NCI-H1105 treated with DMSO at 0.1 percent for 48 hours (cell line): ENCODE measurements at places on chromosomes 7 and 10.
A peak's percentile ranks its signal among the peaks of the same experiment; 100 is the strongest.

DNA sequence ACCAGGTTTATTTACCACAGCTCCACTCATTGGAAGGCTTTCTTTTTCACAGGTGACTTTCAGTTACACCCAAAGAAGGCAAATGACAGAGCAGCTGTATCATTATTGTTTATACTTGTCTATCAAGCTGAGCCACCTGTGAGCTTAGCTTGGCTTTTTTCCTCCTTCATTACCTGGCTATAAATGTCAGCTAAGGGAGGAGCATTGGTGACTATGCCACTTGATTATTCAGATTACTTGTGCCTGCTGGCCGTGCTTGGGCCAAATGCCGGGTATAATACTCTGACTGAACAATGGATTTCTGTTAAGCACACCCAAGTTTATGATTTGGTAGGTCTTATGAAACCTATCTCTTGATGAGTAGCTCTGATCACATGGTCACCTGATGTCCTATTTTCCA is 9.9 kb upstream of the GNAT3 start:
- no peak for DNase-seq

GRCh38 chr10:114917927-114918672 is 19.9 kb upstream of the TRUB1 start:
- DNase-seq = no peak

- DNase-seq = peak; percentile 12
These were observed 13.4 kb downstream of the DPCD start for GRCh38 chr10:101601541-101601940.

- DNase-seq = no peak
These were observed 44.2 kb downstream of the CAMK2B start for GRCh38 chr7:44280993-44281721.

DNA sequence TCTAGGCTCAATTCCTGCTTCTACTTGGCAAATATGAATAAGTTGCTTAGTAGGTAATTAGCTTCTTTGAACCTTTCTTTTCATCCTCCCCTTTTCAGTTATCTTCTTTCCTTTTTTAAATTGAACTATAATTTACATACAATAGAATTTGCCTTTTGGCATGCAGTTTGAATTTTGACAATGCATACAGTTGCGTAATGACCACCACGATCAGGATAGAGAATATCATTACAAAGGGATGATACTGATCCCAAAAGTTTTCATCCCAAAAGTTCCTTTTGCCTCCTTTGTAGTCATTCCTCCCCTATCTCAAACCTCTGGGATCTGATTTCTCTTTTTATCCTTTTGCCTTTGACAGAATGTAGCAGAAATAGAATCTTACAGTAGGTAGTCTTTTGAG is 164.4 kb downstream of the NOC3L start:
- DNase-seq = no peak

DNA sequence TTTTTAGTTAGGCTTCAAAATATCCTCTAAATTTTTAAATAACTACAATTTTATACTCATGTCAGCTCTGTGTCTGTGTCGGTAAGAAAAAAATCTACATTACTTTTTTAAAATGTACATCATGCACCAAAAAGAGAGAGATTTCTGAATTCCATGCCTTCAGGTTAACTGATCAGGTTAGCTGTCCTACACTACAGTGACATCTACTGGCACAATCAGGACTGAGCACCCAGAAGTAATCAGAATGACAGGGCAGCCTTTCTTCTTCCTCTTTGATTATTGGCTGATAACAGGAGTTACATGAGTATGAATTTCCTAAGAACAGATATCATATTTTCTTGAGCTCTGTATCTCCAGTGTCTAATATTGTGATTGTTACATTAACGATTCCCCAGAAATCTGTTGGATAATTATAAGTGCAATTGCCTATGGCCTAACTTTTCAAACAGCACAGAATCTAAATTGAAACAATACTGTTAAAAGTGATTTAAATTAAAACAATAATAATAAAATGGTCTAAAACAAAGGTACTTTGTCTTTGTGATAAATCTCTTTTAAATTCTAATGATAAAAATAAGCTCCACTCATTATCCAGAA is 41.8 kb upstream of the HYCC1 start:
- peak; percentile 80 for DNase-seq

GRCh38 chr10:58305821-58306220 is 29.0 kb upstream of the UBE2D1 start:
- DNase-seq = no peak

GRCh38 chr7:138226001-138226476 is 149.8 kb downstream of the AKR1D1 start:
- DNase-seq = no peak

GRCh38 chr10:68938117-68938516 is 17.9 kb upstream of the DDX21 start:
- no peak for DNase-seq

- peak; percentile 59 for DNase-seq
These were observed 14.7 kb downstream of the GRID2IP start for GRCh38 chr7:6536262-6537260.

- DNase-seq = no peak
These were observed 76.0 kb upstream of the ARMC3 start for GRCh38 chr10:22851865-22852239.

DNA sequence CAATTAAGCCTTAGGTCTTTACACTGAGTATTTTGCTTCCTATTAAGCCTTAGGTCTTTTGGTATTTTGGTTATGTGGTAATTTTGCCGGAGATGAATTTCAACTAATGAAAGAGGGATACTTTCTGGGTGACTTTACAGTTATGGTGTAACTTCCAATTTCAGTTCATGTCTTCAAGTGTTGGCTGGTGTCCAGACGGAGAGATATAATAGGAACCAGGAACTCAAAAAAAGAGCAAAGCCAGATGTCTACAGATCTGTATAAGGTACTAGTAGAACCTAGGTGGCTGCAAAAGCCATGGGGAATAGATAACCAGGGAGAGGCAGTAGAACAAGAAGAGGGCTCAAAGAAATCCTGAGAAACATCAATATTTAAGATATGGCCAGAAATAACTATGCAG is 12.3 kb downstream of the ERCC6 start:
- no peak for DNase-seq

GRCh38 chr7:47179812-47180515 is 401.9 kb downstream of the TNS3 start:
- peak; percentile 57 for DNase-seq

- DNase-seq = no peak
These were observed 767 bp downstream of the EIF4EBP2 start for GRCh38 chr10:70404787-70405036.

DNA sequence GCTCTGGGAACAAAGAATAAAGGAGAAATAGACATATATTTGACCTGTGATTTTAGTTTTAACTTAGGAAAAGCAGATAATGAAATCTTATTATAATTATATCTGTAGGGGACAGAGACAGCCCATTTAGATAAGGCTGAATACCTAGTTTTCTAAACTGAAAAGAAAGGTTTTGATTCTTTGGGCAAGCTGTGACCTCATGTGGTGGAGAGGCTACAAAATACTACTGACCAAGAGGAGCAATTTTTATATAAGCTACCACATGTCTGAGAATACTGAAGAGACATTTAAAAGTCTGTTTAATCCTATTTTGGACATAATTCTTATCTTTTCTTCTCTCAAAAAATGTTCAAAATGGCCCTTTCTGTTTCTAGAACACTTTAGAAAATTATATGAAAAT is 271.0 kb downstream of the MTERF1 start:
- no peak for DNase-seq

GRCh38 chr7:102284891-102285539 is 1.7 kb upstream of the SH2B2 start:
- DNase-seq = no peak

GRCh38 chr7:136652635-136653370 is 215.6 kb upstream of the CHRM2 start:
- DNase-seq = no peak

DNA sequence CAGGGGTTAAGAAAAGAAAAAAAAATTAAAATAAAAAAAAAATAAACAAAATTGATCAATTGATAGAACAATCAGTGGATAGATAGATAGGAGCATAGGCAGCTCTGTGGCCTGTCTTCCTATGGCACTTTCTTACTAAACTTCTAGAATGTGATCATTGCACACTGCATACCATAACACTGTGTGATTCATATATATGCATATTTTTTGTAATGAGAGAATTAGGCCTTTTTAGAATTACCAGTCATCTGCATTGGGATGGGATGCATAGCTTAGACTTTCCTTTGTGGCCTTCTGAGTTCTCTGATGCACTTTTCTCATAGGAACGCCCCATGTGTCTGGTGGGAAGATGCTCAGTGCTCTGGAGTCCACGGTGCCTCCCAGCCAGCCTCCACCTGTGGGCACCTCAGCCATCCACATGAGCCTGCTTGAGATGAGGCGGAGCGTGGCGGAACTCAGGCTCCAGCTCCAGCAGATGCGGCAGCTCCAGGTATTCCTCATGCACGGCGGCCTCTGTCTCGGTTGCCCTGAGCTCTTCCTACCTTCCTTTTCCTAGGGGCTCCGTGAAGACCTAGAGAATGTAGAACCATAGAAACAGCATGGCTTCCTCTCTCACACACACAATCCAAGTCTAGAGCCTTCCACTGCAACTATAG is 222.5 kb downstream of the ARHGAP21 start:
- no peak for DNase-seq

DNA sequence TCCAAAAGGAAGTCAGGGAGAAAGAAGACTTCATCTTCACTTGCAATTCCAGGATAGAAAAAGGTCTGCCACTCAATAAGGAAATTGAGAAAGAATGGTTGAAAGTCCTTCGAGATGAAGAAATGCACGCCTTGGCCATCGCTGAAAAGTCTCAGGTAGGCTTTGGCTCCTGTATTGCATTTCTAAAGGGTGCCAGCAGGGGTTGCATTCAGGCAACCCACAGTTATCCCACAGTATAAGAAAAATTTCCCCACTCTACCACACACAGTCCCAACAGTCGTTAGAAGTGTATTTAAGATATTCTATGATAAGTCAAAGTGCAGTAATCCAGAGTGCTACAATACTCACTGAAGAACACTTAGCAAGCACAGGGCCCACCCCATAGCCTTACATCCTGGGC is 93.4 kb upstream of the FGL2 start:
- no peak for DNase-seq

GRCh38 chr10:124552691-124553276 is 91.2 kb downstream of the LHPP start:
- DNase-seq = no peak

- DNase-seq = peak; percentile 33
These were observed at the start of gene IRF5 for GRCh38 chr7:128937647-128938543. IRF5 (plus strand) TSS chr7:128937927; CDS start chr7:128942082, 4,155 bp downstream.

- no peak for DNase-seq
These were observed 24.4 kb upstream of the ASAH2 start for GRCh38 chr10:50275650-50276235.

DNA sequence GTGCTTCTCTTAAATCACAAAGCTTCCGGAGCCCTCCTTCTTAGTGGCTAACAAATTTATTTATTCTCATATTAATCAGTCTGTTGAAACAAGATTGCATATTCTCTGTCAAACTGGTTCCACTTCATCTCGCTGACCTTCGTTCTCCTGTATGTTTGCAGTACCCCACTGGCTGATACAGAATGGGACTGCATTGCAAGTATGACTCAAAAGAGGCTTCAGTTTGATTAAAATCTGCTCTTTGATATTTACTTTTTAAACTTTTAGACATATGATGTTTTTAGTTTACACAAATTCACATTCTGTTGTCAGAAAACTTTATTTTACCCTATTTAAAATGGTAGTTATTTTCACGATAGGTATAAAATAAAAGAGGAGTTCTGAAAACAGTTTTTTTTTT is 14.3 kb upstream of the ARHGAP12 start:
- DNase-seq = no peak

GRCh38 chr7:1320616-1321240 is 88.1 kb downstream of the UNCX start:
- no peak for DNase-seq

- DNase-seq = no peak
These were observed 35.1 kb downstream of the GCC1 start for GRCh38 chr7:127550247-127550646.

GRCh38 chr7:129556607-129557133 is 54.3 kb downstream of the SMKR1 start:
- DNase-seq = no peak

DNA sequence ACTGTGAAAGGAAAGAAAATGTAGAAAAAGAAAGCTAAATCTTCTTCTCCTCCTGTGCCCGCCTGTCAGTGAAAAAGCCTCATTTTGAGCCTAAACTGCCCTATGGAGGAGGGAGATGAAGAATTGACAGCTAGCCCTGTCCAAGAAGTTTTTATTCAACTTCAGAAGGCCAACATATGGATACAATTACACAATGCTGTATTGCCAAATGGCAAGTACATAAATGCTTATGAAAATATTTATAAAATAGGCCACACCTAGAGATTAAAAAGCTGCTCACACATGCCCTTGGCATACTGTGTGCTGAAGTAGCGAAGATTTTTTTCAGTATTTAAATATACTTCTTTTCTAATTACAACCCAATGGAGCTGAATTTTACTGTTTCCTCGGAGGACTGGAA is 65.1 kb upstream of the NEBL start:
- no peak for DNase-seq

GRCh38 chr10:30748152-30748973 is 118.8 kb upstream of the LYZL2 start:
- DNase-seq = no peak

DNA sequence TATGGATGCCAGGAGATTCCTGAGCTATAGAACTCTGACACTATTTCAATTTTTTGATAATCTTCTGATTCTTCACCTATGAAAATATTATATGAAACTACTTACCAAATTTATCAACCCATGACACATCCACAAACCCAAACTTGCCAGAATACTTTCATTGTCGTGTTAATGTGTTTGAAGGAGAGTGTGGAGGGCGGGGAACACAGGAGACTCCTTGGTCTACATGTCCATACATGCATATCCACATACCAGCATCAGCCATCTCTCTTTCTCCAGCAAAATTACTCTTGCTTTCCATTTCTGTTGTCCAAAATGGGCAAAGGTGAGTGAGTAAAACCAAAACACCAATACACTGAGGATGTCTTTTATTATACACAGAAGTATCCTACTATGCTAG is 23.5 kb upstream of the BPGM start:
- no peak for DNase-seq

- no peak for DNase-seq
These were observed 31.8 kb upstream of the SRGN start for GRCh38 chr10:69056129-69056528.

DNA sequence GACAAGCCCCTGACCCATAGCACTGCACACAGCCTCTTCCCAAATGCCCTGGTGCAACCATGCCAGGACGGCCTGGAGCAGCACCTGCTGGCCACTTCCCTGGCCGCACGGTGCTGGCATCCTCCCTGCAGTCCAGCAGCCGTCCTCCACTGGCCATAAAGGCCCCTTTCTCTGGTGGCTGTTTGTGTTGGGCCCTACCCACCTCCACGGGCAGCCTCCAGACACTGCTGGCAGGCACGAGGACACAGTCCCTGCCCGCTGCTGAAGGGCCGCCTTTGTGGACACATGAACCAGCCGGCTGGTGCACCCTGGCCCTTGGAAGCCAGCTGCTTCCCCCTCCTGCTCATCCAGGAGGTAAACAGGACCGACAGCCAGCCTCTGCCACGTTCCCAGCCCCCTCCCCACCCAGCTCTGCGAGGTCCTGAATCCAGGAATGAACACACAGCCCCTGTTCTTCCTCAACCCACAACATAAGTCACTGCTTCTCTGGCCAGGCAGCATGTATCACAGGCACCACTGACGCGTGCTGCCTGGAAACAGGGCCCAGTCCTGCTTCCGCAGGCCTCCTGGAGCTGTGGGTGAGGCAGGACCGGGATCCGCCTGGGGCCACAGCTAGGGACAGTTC is 43.8 kb downstream of the SPOCK2 start:
- no peak for DNase-seq

- no peak for DNase-seq
These were observed 898.3 kb downstream of the REEP3 start for GRCh38 chr10:64419461-64419860.
